Hypothalamus (tissue), 51 donors: ENCODE measurements at places on chromosomes 5 and 9.

GRCh38 chr9:126581893-126582292 is 31.8 kb upstream of the LMX1B start:
- no peak for DNase-seq

DNA sequence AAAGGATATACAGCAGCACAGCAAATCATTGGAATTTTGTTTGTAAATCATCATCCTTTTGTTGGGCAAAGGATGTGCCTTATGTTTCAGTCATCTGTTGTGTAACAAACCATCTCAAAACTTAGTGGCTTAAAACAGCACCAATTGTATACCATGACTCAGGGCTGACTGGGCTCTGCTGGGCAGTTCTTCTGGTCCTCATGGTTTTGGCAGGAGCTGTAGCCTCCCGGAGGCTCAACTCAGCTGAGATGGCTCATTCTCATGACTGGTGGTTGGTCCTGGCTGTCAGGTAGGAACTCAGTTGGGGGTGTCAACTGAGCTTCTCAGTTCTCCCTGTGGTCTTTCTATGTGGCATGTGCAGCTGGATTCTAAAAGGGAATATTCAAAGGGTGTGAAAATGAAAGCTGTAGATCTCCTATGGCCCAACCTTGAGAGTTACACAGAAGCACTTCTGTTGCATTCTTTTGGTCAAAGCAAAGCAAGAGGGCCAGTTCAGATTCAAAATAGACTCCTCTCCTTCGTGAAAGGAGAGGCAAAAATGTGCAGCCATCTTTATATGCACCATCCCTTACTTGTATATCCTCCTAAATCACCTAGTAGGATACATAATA is 39.1 kb upstream of the CPEB4 start:
- no peak for DNase-seq

- DNase-seq: no peak
Observed at GRCh38 chr5:80093796-80094195, 58.6 kb downstream of the THBS4 start.

GRCh38 chr5:59079622-59080620 is 497.0 kb downstream of the RAB3C start:
- DNase-seq: peak; percentile 2

DNA sequence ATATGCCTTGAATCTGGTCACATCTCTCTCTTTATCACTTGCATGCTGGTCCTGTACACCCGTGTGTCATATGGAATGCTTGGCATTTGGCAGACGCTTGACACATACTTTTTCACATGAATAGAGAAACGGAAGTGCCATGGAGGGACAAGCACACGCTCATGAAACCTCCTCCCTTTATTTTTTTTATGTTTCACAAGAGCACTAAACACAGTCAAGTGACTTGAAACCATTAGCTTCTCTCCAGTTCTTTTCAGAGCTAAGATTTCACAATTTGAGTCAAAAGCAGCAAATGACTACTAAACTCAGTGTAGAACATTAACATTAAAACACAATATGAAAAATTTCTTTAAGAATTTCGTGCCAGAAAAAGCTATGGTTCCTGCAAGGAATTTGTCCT is 151.1 kb downstream of the DOCK2 start:
- no peak for DNase-seq

DNA sequence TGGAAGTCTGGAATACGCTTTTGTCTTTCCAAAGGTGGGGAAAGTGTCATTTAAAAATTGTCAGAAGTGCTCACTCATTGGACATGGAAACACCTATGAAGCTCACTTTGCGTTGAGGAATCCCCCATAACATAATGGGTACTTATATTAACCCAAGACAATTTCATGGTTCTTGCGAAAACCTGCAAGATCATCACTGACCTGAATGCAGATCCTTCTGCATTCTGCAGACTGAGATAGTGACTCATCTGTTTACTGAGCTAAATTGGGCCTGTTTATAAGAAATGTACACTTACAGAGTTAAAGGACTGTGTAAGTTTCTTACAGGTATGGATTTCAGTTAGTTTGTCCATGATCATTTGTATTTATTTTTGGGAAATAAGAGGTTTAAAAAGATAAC is 153.0 kb downstream of the HMHB1 start:
- DNase-seq: no peak

DNA sequence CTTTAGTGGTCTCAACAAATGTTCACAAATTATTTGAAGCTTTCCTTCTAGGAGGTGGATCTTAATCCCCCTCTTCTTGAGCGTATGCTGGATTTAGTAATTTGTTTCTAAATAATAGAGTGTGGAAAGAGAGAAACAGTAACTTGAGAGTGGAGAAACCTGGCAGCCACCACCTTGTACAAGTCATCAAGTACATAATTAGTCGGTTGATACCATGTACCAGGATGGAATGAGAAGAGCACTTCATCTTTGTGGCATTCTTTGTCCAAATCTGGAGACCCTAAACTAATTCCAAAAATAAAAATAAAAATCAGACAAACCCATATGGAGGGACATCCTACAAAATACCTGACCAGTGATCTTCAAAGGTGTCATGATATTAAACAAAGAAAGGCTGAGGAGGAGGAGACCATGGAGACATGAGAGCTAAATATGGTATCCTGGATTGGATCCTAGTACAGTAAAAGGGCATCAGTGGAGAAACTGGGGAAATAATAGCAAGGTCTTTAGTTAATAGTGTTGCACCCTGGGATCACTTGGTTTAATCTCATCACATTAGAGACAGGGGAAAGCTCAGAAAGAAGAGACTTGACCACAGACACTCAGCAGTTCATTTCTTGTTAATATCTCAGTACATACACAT is 147.9 kb downstream of the ASTN2 start:
- no peak for DNase-seq

DNA sequence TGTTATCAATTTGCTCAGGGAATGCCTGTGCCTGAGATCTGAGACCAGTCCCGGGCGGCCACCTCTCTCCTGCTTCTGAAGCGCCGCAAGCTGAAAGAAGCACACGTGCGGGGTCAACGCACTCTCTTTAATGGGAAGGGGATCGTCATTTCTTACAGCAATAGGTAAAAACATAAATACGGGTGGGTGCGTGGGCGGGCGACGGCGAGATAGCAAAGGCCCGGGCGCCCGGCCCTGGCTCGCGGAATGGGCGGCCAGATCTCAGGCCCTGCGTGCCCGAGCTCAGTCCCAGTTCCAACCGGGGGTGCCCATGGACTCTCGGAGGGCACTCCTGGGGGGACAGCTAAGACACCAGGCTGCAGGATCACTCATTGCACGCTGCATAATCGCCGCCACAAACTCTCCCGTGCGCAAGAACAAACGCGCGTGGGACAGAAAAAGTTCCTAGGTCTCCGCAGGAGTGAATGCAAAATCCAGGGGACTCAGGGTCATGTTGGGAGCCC is 3.0 kb downstream of the NKX2-5 start:
- no peak for DNase-seq

GRCh38 chr5:30804739-30805505 is 388.6 kb upstream of the CDH6 start:
- no peak for DNase-seq

DNA sequence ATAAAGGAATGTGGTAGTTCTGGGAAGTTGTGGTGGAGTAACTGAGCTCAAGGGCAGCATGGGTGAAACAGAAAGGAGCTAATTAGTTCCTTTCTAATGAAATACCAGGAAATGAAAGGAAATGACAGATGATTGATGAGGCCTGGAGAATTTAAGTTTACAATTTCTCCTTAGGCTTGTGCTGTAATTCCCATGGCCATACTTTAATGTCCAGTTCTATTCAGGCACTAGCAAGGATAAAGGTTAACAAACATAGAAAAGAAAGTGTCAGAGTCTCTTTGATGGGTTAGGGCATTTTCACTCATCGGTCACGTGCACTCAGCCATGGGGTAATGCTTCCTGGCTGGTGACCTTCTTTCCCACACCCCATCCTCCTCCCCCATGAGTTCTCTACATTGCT is 70.3 kb downstream of the CTSL start:
- DNase-seq: no peak

- DNase-seq: no peak
Observed at GRCh38 chr9:85420750-85421149, 321.0 kb downstream of the AGTPBP1 start.

GRCh38 chr5:152437866-152438265 is 32.8 kb upstream of the NMUR2 start:
- DNase-seq: no peak

DNA sequence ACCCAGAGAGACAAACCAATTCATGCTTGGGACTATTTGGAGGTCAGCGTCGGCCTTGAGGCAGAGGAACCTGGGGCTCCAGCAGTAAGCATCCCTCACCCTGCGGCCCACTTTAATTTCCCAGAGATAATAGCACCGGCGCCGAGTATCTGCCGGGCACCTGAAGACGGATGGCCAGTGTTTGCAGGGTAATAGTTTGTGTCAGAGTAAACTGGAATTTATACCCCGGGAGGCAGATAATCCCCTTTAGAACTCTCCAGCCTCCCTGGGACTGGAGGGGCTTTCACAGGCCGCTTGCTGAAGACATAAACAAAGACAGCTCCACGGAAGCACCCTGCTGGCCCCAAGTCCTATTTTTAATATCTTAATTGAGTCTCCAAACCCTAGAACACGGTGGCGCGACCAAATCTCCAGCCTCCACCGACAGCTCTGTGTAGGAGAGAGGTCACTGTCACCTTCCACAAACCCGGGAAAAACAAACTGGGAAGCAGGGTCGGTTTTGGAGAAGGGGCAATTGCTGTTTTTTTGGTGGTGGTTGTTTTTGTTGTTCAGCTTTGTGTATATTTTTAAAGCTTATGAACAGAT is 17.4 kb upstream of the FCN1 start:
- no peak for DNase-seq

DNA sequence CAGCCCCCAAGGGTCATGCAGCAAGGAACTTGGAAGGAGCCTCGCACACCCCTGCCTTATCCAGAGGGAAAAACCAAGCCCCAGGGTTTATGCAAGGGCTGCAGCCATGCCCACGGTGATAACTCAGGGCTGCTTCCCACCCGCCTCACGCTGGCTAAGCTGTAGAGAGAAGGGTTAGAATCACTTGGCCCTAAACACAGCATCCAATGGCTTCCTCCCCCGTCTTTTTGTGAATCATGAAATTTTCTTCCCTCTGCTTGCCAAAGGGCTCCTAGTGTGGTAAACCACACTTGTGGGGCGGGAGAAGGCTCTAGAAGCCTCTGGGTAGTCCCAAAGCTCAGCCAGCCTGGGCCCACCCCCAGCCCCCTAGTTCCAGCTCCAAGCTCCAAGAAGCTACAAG is 55.9 kb upstream of the ORM1 start:
- DNase-seq: no peak

GRCh38 chr5:139245637-139246339 is 47.6 kb upstream of the SIL1 start:
- DNase-seq: no peak

DNA sequence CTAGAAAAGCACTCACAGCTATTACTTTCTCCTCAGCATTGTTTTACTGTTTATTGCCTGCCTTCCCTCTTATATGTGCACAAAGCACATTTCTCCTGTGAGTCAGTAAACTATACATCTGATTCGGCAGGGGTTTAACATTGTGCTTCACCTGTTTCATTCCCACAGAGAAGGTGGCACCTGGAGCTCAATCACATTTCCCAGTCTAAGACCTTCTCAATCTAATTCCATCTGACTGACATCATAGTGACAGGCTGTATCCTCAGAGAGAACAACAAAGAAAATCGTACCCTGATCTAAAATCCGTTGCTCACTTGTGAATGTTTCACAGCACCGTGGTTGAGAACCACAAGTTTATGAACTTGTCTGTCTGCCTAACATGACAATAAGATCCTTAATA is 92.4 kb upstream of the CAST start:
- no peak for DNase-seq

DNA sequence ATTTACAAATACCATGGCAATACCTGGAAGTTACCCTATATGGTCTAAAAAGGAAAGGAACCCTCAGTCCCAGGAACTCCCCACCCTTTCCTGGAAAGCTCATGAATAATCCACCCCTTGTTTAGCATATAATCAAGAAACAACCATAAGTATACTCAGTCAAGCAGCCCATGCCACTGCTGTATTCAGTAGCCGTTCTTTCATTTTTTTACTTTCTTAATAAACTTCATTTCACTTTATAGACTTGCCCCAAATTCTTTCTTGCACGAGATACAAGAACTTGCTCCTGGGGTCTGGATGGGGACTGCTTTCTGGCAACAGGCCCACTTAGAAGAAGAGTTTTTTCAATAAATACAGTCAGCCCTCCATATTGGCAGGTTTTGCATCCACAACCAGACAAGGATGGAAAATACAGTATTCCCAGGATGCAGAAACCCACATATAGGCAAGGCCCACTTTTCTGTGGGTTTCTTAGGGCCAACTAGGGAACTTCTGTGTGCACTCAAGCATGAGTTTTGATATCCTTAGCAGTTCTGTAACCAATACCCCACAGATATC is 2.8 kb upstream of the TBCA start:
- DNase-seq: no peak

DNA sequence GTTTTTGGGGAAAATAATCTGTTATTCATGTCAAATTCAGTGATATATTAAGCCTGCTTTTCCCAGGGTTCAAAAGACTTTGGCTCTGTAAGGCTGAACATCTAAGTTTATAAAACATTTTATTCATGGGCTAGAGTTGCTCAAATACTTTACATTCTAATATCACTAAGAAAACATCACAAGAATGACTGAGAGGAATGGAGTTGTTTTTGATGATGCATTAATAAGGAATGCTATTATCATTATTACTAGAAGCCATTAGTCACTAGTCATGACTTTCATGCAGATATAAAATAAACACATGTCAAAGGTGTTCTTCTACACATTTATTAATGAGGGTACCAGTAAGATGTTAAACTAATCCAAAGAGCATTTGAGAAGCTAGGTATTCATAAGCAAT is 185.5 kb upstream of the KCNN2 start:
- DNase-seq: no peak

DNA sequence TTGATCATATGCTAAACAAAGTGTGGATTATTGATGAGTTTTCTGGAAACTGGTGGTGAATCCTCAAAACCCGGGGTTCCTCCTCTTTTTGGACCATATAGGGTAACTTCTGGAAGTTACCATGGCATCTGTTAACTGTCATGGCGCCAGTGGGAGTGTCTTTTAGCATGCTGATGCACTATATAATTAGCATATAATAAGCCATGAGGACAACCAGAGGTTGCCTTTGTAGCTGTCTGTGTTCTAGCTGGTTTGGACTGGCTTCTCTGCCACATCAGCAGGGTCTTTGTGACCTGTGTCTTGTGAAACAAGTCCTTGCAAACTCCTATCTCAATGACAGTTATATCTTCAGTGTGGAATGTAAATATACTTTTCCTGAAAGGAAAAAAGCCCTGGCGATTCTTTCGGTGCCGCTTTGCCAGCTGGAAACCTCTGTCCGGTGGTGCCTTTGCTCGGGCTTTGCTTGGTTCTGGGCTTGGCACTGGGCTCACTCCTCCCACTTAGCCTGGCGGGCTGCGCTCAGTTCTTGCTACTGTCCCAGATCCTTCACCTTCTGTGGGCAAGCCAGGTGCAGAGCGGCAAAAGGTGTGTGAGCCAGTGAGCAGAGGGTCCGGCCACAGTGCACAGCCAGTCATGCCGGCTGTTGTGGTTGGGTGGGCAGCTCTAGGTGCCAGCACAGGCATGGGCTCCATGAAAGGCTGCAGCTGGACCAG is 20.4 kb downstream of the NXNL2 start:
- no peak for DNase-seq

DNA sequence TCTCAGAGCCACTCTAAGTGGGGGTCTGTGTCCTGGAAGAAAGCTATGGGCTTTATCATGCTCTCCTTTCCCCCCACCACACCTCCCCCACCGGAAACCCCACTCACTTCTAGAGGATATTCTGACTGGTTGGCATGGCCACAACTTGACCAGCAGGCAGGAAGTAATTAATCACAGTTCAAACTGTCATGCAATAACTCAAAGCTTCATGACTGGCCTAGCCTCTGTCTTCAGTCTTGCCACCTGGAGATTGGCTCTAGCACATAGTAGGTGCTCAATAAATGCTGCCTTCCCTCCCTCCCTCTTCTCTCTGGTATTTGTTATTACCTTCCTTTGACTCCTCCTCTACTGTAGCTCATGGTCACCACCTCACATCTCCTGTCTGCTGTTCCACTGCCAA is 124.7 kb downstream of the GABBR2 start:
- DNase-seq: no peak
